ENCODE measurements at places on chromosomes 1 and 21. TPM values are rescaled to one million over a fixed set of nuclear protein-coding genes. Genes with fewer than 3 reads are reported as not detected.

The CYP2J2 gene
- total RNA-seq: 0.82 TPM

DNA sequence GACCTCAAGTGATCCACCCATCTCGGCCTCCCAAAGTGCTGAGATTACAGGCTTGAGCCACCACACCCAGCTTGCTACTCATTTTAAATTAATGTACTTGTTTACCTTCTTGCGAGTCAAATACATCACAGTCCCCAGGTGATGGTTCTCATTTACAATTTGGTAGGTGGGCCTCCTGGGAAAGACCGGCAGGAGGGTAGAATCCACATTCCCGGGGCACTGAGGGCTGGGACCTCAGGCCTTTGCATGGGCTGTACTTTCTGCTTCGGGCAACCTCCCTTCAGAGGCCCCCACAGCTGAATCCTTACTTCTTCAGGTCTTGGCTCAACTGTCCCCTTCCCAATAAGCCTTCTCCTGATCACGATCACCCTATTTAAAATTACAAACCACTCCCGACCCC is 165.5 kb downstream of the KAZN start:
- no peak for DNase-seq

The FHAD1 gene
- 0.41 TPM for total RNA-seq

The OPTC gene
- total RNA-seq: not detected

DNA sequence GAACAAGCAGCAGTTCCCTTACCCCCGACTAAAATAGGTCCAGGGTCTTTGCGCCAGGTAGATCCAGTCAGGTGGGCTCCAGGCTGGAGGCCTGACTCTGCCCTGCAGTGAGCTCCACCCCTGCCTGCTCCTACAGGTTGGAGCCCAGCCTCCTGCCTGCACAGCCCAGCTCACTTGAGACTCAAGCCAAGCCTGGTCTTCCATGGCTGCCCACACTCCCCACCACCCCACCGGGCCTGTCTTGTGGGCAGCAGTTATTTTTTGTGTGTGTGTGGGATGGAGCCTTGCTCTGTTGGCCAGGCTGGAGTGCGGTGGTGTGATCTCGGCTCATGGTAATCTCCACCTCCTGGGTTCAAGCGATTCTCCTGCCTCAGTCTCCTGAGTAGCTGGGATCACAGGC is 28.5 kb downstream of the RAP1GAP start:
- no peak for DNase-seq

- DNase-seq: peak; percentile 25
Observed at GRCh38 chr1:48109390-48110013, 112.3 kb upstream of the TRABD2B start.

- no peak for DNase-seq
Observed at GRCh38 chr1:20339811-20340457, 49.3 kb downstream of the VWA5B1 start.

The LEFTY1 gene
- total RNA-seq: 0.41 TPM

DNA sequence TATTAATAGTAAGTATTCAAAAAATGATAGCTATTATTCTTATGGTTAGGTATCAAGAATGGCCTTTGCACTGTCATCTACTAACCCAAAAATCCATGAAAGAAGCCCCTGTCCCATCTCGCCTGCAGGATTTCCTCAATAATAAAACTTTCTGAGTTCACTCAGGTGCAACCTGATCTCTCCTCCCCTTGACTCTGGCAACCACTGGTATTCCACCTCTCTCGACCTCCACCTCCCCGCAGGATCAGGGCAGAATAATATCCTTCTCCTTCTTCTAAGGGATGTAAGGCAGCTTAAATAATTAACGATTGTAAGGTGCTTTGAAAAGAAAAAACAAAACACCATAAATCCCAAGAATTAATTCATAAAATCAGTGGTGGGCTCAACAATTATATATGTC is 359.3 kb downstream of the PLPP3 start:
- no peak for DNase-seq

DNA sequence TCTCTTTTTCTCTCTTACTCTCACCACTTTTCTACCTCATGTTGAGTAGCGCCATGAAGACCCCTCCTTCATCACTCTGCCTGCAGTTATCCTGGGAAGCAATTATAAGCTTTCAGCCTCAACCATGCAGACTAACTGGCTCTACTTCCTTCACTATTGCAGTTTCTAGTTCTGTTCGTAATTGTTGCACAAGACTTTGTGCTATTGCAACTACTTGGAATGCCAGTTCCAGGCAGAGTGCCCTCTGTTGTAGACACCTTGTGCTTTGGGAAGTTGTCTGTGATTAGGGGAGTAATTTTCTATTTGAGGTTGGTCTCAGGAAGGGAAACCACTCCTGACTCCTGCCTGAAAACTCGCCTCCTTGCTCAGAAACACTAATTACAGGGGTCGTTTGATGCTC is 19.4 kb downstream of the PGM1 start:
- DNase-seq: no peak

- no peak for DNase-seq
Observed at GRCh38 chr1:39960431-39960958, 5.5 kb downstream of the MFSD2A start.

- no peak for DNase-seq
Observed at GRCh38 chr1:7450838-7451237, 320.3 kb upstream of the VAMP3 start.

- no peak for DNase-seq
Observed at GRCh38 chr1:153598309-153599172, 14.4 kb downstream of the S100A16 start.

DNA sequence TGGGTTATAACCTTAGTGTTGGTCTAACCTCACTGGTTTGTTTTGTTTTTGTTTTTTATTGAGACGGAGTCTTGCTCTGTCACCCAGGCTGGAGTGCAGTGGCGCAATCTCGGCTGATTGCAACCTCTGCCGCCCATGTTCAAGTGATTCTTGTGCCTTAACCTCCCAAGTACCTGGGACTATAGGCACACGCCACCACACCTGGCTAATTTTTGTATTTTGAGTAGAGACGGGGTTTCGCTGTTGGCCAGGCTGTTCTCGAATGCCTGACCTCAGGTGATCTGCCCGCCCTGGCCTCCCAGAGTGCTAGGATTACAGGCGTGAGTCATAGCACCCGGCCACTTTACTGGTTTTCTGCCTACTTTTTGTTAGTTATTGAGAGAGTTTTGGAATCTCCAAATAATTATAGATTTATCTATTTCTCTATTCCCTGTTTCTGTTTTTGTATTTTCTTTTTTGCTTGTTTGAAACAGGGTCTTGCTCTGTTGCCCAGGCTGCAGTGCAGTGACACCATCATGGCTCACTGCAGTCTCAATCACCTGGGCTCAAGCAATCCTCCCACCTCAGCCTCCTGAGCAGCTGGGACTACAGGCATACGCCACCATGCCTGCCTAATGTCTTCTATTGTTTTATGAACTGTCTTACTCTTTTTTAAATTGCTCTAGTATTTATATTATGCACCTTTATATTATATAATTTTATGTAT is 21.4 kb downstream of the SMG7 start:
- no peak for DNase-seq

Measured in frontal cortex (tissue), 4 donors.